Activated CD4-positive, alpha-beta T cell treated with anti-CD3 and anti-CD28 coated beads, Interleukin-2, Interleukin-4, amounts not matched to agents 100 ng/mL and 50 ng/mL, durations not matched to agents 16 hours and 8 hours (primary cell): ENCODE measurements at places on chromosomes 5 and 9.
A peak's percentile ranks its signal among the peaks of the same experiment; 100 is the strongest.

DNA sequence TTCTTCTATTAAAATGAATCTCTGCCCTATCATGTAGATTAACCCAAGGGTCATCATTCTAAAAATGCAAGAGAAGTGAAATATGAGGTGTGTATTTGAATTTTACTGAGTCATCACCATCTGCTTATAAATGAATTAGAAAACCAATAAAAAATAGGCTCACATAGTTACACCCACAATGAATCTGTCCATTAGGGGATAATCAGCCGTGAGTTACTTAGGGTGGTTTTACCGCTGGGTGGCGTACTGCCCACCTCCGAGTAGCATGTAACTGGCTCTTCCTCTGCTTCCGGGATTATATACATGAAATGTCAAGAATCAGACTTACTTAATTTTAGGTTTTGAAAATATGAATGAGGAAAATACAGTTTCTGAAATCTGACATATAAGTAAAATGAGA lies 332.9 kb upstream of the CCNG1 start:
- no peak for DNase-seq

DNA sequence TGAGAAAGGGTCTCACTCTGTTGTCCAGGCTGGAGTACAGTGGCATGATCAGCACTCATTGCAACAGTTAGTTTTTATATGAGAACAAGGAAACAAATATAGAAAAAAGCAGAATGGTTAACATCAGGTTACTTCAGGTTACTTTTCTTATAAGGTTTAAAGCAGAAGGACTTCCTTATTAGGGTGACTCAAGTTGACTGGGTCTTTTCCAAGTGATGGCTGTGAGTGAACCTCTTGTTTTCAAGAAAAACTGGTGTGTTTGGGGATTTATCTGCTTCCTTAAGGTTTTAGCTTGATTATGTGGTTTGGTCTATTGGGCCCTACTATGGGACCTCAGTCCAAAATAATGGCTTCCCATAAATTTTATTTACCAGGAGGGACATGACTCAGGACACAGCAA lies 99.2 kb downstream of the ARRDC3 start:
- DNase-seq = no peak

GRCh38 chr5:138962614-138963370 lies 87.7 kb upstream of the LRRTM2 start:
- no peak for DNase-seq

- peak; percentile 84 for DNase-seq
Observed at GRCh38 chr9:129783516-129784361, 19.2 kb upstream of the TOR1B start.

- no peak for DNase-seq
Observed at GRCh38 chr5:32508806-32509805, 64.6 kb upstream of the ZFR start.

DNA sequence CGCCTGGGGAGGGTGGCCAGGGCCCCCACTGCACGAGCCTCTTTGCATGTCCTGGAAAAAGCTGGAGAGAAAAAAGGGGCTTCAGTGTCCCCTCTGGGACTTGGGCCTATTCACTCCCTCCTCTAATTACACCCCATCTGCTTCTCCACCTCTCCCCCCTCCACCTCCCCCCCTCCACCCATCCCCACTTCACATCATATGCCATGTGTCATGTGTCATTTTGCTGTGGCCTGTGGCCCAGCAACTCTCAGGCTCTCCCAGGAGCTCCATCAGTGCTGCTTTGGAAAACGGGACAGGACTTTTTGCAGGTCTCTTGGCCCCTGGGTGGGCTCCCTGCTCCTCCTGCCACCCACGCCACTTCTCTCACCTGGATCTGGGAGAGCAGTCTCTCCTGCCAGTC lies 68.7 kb downstream of the NTNG2 start:
- DNase-seq = no peak

DNA sequence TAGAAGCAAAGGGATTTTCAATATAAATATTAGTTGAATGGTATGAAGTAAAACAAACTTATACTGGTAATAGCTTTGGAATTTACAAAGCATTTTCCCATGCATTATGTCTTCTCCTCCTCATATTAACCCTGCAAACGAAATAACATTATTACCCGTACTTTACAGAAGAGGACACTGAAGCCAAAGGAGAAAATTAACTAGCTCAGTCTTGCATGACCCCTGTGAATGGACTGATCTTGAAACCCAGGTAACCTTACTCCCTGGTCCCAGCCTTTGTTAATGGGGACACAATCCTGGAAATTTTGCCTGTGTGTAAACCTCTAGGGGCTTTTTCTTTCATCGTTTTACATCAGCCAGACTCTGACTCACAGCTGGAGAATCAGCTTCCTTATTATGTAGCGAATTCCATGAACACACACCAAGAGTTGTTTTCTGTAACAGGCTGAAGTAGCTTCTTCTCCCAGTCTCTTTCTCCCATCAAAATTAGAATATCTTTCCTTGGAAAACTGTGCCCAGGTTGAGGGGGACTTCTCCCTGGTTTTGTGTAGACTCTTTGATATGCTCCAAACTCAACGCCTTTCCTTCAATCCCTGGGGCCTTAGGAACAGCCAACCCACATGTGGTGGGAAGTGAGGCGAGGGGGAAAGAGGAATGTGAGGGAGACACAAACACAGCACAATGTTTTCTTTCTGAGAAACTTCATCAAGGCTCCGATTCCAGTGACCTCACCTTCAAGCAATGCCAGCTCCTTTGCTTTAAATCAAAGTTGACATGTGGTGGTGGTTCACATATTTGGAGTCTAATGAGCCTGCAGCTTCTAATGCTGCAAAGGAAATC lies 480.9 kb upstream of the PAPPA start:
- no peak for DNase-seq

DNA sequence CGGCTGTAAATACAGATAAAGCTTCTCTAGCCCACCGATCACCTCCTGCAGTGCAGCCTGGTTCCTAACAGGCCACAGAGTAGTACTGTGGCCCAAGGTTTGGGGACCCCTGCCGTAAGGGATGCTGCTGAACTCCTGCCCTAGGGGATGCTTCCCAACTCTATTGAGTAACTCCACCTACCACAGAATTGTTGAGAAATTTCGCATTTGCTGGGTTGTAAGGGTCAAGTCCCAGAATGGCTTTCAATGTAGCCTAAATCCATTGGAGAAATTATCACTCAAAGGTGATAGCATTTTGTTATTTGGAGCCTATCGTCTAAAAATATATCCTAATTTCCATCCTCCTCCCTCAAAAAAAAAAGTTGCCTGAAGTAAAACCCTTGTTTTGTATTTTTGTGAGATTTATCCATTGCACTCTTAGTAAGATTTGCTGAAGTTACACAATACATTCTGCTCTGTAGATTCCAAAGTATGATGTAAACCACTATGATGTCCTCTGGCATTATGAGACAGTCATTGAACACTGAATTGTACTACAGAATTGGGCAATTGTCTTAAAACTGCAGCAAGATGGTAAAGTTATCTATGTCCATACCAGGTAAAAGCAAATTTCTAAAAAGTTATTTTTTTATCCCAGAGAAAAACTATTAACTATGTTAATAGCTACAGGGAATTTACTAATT lies 14.0 kb downstream of the ACTBL2 start:
- no peak for DNase-seq

- DNase-seq = no peak
Observed at GRCh38 chr5:111930905-111931461, 174.0 kb upstream of the NREP start.

DNA sequence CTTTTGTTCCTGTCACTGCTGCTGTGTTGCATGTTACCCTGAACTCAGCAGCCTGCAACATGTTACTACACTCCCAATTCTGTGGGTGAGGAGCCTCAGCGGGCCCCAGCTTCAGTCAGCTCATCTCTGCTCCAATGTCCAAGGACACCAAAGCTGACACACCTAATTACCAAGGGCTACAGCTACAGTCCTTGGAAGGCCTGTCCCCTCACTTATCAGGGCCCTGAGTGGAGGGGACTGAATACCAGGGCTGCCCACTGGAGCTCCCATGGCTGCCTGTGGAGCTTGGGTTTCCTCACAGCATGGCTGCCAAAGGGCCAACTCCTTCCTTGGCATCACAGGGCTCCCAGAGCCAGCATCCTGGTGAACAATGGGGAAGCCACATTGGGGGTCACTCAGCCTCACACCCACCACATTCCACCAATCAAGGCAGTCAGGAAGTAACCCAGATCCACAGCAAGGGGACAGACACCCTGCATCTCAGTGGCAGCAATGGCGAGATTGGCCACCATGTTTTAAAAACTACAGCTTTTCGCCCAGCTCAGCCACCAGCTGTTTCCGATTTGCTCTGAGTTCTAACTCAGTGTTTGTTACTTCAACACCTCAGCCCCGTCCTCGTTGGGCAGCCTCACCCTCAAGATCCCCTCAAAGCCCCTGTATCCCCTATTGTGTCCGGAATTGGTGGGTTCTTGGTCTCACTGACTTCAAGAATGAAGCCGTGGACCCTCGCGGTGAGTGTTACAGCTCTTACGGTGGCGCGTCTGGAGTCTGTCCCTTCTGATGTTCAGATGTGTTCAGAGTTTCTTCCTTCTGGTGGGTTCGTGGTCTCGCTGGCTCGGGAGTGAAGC lies 18.9 kb downstream of the SEMA4D start:
- DNase-seq = peak; percentile 80

DNA sequence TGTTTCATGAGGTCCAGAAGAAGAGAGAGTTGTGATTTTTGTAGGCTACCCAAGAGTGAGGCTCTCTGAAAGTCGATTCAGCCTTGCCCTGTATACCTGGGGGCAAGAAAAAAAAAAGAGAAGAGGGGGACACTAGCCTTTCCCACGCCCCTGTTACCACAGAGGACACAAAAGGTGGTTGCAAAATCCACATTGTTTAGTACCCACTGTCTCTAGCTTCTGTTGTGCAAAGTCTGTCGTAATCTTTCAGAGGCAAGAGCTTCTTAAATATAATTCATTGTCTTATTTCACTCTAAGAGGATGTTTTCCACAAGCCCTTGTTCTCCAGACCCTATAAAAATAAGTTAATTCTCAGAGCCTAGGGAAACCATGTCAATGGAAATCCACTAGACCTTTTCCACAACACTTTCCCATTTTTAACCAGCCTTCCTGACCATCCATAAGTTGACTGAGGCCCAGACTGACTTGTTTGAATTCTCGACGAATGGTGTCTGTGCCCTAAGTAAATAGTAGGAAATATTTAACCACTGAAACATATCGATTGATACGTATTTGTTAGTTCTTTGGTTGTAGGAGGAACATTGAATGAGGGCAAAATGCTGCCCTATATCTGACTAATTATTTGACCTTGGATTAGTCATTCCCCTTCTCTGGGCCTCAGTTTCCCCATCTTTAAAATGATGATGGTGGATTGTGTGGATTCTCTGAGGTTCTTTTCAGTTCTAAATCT lies 182.7 kb downstream of the PAPPA start:
- no peak for DNase-seq

DNA sequence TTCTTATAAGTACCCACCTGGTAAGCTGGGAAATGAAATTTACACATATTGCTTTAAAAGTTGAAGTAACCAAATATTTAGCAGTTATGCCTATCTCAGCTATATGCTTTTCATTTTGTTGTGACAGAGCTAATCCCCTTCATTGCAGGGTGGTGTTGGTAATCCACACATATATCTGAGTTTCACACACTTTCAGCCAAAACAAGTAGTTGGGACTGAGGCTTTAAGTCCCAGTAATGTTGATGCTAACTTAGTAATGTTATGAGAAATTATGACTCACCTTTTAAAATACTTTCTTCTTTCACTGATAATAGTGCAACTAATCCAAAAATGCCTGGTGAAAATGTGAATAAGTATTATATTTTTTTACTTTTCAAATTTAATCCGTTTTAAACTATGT lies 19.2 kb upstream of the RICTOR start:
- DNase-seq = no peak

GRCh38 chr5:125411071-125411743 lies 664.8 kb upstream of the ZNF608 start:
- DNase-seq = no peak

DNA sequence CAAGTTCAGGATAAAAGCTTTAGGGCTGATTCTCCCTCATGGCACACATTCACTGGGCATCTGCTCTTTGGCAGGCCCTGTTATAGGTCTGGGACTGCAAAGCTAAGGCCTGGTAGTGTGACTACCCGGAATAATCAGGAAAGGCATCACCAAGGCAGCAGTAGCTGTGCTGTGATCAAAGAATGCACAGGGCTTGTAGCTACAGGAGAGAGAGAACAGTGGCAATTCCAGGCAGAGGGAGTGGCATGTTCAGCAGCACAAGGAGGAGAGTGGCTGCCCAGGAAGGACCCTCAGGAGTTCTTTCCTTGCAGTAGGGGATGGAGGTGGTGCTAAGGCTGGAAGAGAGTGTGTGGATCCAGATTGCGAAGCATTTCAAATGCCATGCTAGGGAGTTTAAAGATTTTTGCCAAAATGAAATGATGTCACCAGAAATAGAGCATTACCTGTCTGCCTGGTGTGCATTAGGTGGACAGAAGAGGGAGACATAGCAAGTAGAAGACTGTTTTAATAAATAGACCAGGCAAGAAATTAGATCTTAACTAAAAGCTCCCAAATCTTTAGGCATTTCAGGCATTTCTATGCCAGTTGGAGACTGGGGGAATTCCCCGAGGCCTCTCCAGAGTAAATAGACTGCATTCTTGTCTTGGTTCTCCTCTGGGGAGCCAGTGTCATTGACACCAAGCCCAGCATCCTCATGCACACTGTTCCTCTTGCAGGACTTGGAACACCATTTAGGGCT lies 69.1 kb downstream of the GPR21 start:
- no peak for DNase-seq

- peak; percentile 86 for DNase-seq
Observed at GRCh38 chr9:130034570-130034969, 8.4 kb downstream of the FNBP1 start.

DNA sequence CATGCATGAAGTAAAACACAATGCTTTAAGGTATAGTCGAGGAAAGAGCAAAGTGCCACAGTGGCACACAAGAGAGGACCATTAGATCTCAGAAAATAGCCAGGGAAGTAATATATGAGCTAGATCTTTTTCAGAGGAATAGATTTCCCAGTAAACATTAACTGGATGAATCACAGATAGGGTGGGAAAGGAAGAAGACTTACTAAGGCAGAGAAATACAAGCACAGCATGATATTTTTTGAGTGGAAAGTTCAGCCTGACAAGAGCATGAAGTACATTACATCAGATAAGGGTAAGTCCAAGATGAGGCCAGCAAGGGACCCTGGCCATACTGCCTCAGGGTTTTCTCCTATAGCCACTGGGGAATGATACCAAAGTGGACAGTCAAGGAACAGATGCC lies 804.6 kb upstream of the DMAC1 start:
- no peak for DNase-seq

- no peak for DNase-seq
Observed at GRCh38 chr9:114450181-114450580, 55.1 kb downstream of the WHRN start.

DNA sequence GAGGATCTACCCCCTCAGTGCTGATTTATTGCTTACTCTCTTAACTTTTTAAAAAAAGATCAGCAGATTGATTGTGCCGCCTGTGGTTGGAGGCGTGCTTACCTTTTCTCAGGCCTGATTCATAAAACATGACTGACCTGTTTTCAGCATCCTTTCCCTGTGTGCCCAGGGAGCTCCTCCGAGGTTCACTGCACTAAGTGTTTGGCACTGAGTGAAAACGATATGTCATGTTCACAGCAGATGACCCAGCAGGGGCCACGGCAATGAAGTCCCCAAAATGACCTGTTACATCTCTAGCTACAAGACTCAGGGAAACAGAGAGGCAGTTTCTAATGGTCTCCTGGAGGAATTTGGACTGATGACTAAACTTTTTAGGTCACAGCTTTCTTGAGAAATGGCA lies 69.9 kb downstream of the INSYN2B start:
- DNase-seq = no peak
